Neural crest cell (in vitro differentiated cells): ENCODE measurements at places on chromosomes 6 and 20. TPM values are rescaled to one million over a fixed set of nuclear protein-coding genes. Genes with fewer than 3 reads are reported as not detected.
A peak's percentile ranks its signal among the peaks of the same experiment; 100 is the strongest.

ADAM33 gene
- 3.0 and 3.2 TPM in 2 replicates for total RNA-seq

C20orf144 gene
- 0.44 and 0.82 TPM in 2 replicates for total RNA-seq

CST8 gene
- not detected in 2 replicates for total RNA-seq

SCAF8 gene
- 63.6 and 64.8 TPM in 2 replicates for total RNA-seq

- DNase-seq, result no peak
- no peak overlapping the region for H3K27ac ChIP-seq
- H3K4me1 ChIP-seq, result no peaks in the 10 kb centered on the region
- peaks cover 13% of the 10 kb centered on the region for H3K27me3 ChIP-seq
Observed at GRCh38 chr6:87059943-87060342, 35.0 kb downstream of the CGA start.

GRCh38 chr6:119501798-119502483 lies 152.4 kb upstream of the MAN1A1 start:
- H3K36me3 ChIP-seq, result no peaks in the 10 kb centered on the region
- H3K27me3 ChIP-seq, result no peaks in the 10 kb centered on the region
- no peak overlapping the region for H3K27ac ChIP-seq
- H3K4me1 ChIP-seq, result no peaks in the 10 kb centered on the region

- H3K4me1 ChIP-seq, result peaks cover 5% of the 10 kb centered on the region
- H3K27me3 ChIP-seq, result no peaks in the 10 kb centered on the region
- peak overlapping the region; percentile 78 for H3K27ac ChIP-seq
Observed at GRCh38 chr6:158332237-158332636, 20.0 kb downstream of the TULP4 start.
